ENCODE measurements at places on chromosomes 2 and 18.

- peak; percentile 36 for ATAC-seq
Measured at GRCh38 chr2:241379481-241380480, 23.7 kb downstream of the FARP2 start.

DNA sequence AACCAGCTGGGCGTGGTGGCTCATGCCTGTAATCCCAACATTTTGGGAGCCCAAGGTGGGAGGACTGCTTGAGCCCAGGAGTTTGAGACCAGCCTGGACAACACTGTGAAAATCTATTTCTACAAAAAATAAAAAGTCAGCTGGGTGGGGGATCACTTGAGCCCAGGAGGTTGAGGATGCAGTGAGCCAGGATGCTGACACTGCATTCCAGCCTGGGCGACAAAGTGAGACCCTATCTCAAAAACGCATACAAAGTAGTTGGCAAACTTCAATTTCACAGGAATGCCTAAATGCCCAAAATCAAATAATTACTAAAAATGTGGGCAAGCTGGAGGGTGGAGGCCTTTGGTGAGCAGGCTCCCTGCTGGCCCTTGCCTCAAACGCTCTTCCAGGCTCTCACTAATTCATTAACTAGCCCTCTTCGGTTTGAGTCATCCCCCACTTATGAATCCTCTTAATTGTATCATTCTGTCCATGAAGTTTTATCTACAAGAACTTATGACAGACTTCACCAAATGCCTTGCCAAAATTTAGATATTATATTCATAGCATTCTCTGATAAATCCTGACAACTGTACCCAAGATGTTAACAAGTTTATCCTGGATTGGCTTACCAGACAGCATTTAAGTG lies 68.7 kb upstream of the ZFP36L2 start:
- ATAC-seq = no peak

GRCh38 chr2:200962811-200963123 lies 693 bp downstream of the ORC2 start:
- ATAC-seq = no peak

GRCh38 chr18:40877096-40877495 lies 1077.9 kb upstream of the PIK3C3 start:
- ATAC-seq = no peak

DNA sequence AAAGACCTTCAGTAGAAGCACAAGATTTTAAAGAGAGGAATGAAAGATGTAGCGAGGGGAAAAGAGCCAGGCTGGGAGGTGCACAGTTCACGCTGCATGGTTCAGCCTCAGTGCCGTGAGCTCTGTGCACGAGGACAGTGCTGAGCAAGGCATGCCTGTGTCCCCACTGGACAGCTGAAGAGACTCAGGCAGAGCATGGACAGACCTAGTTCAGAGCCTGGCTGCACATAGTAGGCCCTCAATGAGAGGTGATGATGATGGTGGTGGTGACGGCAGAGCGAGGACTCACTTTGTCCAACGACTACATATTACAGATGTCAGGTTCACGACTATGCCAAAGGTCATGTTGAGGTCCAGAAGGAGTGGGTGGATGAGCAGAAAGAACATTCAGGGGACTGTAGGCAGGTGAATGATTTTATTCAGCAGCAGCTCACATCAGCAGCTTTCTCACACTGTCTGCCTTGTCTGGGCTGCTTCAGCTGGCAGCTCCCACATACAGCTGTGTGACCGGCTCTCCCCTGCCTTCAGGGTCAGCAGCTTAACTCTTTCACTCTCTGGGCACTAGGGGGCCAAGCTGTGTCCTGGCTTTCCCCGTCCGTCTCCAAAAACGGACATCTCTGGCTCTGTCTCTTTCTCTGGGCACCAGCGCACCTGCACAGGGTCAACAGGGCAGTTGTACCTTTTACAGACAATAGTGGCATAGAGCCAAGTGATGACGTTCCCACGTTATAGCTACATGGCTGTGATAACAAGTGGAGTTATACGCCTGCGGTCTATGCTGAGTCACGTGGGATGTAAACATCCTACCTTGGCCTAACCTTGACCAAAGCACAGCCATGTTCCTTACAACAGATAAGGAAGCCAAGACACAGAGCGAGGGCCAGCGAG lies 128.8 kb upstream of the MSH6 start:
- no peak for ATAC-seq

GRCh38 chr2:134772493-134773169 lies 53.8 kb upstream of the TMEM163 start:
- no peak for ATAC-seq

DNA sequence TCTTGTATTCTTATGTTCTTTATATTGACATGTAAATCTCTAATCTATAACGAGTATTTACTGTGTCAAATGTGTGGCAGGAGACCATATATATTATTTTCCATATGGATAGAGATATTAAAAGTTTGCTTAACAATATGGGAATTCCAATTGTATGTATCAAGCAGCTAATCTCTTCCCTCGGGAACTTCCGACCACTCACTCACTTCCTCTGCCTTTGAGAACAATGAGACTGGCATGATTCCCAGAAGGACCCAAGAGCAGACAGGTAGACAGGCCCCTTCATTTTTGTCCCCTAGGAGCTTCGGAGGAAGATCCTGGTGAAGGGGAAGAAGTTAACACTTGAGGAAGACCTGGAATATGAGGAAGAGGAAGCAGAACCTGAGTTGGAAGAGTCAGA lies 24.1 kb downstream of the PLCD4 start:
- no peak for ATAC-seq

DNA sequence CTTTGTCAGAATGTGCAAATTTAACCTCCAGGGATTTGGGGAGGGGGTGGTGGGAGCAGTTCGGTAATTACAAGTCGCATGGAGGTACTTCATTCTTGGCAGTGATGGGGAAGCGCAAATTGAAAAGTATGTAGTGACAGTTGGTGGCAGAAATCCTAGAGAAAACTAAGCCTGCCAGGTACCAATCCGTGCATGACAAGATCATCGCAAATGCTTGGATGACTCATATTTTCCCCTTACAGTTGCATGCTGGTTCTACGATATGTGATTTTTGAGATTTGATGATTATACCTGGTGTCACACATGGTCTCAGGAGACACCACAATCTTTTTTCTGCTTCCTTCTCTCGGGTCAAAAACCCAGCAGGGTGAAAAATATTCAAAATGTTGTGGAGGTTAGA lies 479.7 kb upstream of the ID2 start:
- ATAC-seq = no peak

- ATAC-seq = no peak
Measured at GRCh38 chr2:197799068-197799467, 5.3 kb upstream of the PLCL1 start.

- ATAC-seq = peak; percentile 34
Measured at GRCh38 chr2:217798743-217799562, 203.8 kb downstream of the TNS1 start.

GRCh38 chr2:238897911-238898311 lies 50.0 kb downstream of the TWIST2 start:
- ATAC-seq = peak; percentile 11

DNA sequence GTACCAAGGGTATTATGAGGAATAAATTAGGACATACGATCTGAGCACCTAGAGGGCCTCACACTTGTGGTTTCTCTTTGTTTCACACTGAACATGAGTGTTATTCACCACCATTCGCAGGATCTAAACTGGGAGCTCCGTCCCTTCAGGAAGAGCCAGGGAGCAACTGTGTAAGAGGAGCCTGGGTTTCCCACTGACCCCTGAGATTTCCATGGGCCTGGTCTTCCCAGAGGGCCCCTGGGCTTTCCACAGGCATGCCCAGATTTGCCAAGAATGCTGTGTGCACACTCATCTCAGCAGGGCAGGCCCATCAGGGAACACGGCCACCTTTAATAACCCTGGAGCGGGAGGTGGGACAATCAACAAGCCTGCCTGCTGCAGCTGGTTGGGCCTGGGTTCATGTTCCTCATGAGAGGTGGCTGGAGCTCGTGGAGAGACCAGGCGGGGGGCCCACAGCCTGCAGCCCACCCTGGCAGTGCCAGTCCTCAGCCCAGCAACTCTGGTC lies 416.8 kb upstream of the MYT1L start:
- no peak for ATAC-seq

GRCh38 chr2:12877761-12878160 lies 161.0 kb downstream of the TRIB2 start:
- no peak for ATAC-seq

DNA sequence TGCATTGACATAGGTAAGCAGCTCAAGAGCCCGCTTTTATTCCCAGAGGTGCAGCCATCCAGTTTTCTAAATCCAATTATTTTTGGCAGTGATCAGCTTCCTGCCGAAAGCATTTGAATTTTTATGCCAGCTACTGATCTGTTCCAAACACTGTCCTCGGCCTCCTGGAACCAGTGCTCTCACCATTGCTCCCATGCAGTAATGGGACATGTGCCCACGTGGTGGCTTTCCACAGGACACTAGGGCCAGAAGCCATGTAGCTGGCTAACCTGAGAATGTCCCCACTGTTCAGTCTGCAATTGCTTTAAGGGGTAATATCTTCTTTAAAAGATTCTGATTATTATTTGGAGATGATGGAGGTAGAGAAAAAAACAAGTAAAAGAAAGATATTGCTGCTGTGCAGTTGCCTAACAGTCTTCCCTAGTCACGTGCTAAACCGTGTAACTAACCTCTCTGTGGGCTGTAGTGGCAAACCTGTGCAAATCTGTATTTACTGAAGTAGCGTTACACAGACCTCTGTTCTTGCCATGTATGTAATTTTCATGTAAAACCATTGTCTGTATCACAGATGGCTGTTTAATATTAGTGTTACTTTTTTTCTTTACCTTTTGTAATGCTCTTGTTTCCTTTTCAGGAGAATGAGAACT lies 13.0 kb downstream of the GRHL1 start:
- no peak for ATAC-seq

Measured in gastroesophageal sphincter (tissue), 4 donors.